ENCODE measurements at places on chromosomes 2 and 18.
A peak's percentile ranks its signal among the peaks of the same experiment; 100 is the strongest.

DNA sequence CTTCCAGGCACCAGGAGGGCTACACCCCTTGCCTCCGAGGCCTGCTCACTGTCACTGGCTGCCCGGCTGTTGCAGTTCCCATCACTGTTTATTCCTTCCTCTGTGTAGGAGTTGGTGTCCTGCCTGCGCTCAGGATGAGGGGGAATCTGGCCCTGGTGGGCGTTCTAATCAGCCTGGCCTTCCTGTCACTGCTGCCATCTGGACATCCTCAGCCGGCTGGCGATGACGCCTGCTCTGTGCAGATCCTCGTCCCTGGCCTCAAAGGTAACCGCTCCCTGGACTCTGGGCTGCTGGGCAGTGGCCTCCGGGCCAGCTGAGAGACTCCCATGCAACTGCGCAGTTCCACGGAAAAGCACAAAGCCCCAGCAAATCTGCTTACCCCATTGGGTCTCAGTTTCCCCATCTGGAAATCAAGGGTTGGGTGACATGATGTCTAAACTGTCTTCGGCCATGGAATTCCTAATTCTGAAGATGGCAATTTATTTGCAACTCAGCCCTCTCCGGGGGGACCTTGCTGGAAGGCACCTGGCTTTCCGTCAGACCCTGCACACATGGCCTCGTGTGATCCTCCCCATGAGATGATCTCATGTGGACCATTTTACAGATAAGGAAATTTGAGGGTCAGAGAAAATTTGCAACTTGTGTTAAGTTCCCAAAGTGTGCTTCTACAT is 9.4 kb downstream of the COLEC11 start:
- DNase-seq: no peak

- no peak for DNase-seq
Measured at GRCh38 chr2:196745711-196746110, 53.8 kb downstream of the GTF3C3 start.

GRCh38 chr2:177543007-177543760 is 150.6 kb downstream of the AGPS start:
- DNase-seq: no peak

DNA sequence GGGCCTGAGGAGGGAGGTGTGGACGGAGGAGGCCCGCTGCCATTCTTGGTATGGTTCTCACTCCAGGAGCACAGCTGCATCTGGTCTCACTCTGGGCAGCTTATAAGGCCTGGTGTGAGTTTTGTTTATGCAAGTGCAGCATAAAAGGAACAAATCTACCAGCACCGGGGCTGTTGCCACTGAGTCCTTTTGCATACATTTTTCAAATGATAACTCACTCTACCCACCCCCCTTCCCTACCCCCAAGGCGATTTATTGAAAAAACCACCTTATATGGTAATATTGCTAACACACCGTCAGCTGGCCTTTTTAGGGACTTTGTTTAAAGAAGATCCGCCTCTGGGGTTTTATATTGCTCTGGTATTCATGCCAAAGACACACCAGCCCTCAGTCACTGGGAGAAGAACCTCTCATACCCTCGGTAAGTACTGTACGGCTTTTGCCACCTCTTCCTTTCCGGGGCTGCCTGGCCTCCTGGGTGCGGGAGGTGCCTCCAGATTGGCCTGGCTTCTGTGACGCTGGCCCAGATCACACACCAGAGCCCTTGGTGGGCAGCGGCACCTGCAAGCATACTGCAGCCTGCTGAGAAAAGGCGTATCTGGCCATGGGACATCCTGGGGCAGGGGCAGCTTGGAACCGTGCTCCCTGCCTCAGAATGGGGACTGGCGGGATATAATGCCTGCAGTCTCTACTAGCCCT is at the start of gene ACTG2:
Gene ACTG2 (plus strand): TSS at position 378 of the 699 bp plus-strand sequence. CDS start 8,304 bp downstream, outside the sequence.
- no peak for DNase-seq

GRCh38 chr2:11248-11941 is 34.9 kb downstream of the FAM110C start:
- DNase-seq: peak; percentile 57
